ENCODE measurements at places on chromosomes 5 and 9.

DNA sequence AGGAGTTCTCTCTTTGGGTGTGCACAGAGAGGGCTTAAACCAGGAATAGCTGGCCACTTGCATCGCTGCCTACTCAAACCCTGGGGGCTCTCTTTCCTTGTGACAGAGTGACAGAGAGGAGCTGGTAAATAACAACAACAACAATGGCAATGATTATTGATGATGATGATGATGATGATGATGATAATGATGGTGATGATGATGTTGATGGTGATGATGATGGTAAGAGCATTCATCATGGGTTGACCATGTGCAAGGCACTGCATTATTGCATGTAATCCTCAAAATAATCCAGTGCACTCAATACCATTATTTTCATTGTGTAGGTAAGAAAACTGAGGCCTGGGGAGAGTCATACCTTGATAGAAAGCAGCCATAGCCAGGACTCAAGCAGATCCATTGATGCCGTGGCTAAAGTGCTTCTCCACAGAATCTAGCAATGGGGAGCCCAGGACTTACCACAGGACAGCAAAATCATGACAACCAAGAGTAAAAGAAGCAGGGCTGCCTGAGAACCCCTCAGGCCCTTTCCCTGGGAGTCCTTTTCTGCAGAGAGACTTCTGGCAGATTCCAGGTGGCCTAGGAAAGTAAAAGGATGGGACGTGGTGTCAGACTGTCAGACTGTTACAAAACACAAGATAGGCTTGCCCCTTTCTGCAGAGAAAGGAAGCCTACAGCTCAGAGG, 4.8 kb downstream of the FOXI1 start:
- DNase-seq = no peak

GRCh38 chr5:93676704-93677103, 64.7 kb downstream of the POU5F2 start:
- DNase-seq = no peak

- DNase-seq = no peak
Measured at GRCh38 chr9:133971981-133972941, 19.9 kb downstream of the VAV2 start.

- DNase-seq = no peak
Measured at GRCh38 chr9:6899274-6899673, 141.5 kb downstream of the KDM4C start.

- no peak for DNase-seq
Measured at GRCh38 chr5:82167372-82167935, 110.7 kb downstream of the RPS23 start.

- no peak for DNase-seq
Measured at GRCh38 chr9:111001526-111001925, 36.7 kb downstream of the LPAR1 start.

DNA sequence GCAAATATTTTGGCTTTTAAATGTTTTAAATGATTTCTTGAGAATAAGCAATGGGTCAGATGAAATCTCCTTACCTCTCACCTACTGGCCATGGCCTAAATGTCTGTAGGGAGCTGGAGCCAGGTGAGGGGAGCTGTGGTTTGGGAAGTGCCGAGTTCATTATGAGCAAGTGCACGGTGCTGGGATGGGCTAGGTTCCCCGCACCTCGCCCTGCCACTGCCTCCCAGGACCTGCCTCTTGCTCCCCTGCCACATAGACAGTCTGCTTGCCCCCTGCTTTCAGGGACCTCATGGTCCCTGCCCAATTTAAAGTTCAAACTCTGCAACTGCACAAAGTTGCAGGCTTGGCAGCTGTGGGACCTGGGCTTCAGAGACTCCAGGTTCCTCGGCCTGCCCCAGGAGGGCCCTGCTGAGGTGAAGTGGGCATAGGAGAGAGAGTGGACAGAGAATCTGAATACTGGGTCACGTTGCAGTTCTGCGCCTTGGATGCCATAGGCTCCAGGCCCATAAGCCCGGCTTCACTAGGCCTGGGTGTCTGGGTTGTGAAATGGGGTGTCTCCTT, 5.4 kb downstream of the OR13J1 start:
- no peak for DNase-seq

DNA sequence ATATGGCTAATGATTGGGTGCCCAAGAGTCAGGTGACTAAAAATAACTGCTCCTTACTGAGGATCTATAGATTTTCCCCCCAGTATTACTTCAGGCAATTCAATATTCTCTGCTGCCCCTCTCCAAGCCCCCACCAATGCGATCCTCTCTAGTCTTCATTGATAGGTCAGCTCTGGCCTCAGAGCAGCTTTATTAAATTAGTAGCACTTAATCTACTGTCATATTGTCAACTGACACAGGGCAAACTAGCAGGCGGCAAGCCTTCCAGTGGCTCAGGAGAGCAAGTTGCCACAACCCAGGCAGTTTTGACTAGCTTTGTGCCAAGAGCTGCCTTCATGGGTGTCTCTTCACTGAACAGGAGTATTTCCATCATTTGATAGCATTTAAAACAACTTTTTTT, 462.9 kb downstream of the BNC2 start:
- no peak for DNase-seq

DNA sequence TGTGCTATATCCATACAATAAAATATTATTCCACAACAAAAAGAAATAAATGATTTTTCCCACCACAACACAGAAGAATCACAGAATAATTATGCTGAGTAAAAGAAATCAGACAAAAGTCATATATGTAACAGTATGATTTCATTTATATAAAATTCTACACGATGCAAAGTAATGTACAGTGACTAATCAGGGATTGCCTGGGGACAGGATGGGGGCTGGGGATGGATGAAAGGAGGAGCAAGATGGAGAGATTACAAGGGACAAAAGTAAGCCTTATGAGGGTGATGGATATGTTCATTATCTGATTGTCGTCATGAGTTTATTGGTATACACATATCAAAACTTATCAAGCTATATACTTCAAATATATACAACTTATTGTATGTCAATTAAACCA, 154.0 kb downstream of the FBN2 start:
- no peak for DNase-seq

DNA sequence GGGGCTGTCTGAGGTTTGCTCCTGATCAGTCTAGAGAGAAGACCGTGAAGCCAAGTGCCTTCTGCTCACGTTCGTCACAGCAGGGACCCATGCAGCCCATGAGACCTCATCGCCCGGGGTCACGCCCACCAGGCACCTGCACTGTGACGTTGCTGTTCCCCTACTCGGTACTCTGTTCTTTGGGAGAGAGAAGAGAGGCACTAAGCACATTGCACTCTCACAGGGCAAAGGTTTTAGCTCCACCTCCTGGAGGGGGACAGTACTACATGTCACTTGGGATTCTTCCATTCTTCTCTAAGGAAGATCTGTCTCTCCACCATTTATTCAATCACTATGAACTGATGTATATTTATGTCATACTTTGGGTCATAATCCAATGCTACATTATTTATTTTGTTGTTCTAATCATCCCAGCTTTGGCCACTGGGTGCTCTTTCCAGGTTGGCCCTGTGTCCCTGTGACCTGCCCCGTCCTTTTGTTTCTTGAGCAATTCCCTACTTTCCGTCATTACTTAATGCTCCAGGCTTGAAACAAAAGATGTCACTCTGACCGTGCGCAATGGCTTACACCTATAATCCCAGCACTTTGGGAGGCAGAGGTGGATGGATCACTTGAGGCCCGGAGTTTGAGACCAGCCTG, 31.4 kb upstream of the BRD3 start:
- DNase-seq = peak; percentile 7

All from activated CD4-positive, CD25-positive, alpha-beta regulatory T cell (primary cell).